Esophagus squamous epithelium (tissue), 5 donors: ENCODE measurements at places on chromosomes 7 and 10.

DNA sequence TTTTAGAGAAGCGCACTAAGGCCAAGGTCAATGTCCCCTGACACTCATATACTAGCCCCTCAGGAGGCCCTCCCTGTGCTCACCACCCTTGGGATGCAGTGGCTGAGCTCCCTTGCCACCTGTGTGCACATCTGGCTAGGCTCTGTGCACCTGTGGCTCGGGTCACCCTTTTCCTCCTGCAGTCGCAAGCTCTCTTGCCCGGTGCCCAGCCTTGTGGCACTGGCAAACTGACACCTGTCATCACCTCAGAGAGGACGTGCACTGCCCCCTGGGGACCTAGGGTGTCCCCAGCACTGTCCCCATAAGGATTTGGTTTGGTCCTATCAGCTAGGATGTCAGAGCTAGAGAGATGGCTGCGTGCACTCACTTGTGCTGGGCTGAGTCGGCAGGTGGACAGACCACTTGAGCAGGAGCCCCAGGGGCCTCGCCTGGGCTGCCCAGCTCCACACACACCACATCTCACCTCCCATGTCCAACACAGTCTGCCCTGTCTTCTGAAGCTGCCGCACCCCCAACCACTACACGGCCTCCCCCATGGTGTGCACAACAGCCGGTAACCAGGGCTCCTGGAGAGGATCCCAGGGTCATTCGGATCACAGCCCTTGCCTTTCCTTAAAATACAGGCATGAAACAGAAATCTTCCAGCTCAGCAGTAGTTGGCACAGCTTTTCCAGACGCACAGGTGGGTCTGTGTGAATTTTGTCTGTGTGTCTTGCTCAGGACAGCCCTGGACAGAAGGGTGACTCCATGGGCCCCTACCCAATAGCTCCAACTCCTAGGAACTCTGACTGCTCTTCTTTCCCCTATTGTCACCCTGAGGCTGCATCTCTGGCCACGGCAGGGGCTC lies 111.0 kb downstream of the GRID1 start:
- no peak for DNase-seq

DNA sequence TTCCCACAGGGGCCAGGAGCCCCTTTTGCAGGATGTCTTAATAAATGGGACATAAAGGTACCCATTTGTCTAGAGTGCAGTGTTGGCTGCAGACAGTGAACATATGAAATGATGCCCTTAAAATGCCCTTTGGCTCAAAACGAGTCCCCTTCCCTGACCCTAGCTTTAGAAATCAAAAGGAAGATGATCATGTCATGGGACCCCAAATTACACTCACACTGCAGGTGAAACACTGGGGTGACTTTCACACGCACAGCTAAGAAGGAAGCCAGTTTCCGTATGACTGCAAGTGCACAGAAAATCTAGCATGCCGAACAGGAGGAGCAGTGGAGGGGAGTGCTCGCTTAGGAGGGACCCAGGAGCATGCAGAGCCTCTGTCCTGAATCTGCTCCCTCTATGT lies 154.5 kb upstream of the KLF14 start:
- no peak for DNase-seq

GRCh38 chr7:114900127-114900526 lies 21.8 kb upstream of the MDFIC start:
- no peak for DNase-seq

DNA sequence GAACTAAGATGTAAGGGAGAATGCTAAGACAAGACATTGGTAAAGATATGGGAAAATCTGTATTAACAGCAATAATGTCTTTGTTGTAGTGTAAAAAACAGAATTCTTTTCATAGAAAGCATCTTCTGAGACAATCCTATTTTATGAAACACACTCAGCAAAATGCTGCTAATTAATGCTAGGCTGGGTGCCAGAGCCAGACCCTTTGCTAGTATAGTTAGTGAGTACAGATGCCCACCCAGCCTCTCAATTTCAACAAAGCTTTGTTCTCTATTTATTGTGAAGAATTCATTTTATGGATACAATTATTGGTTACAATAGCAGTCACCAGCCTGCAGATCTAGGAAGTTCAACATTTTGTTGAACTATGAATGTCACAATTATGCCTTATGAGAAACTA lies 131.0 kb downstream of the SEM1 start:
- no peak for DNase-seq

DNA sequence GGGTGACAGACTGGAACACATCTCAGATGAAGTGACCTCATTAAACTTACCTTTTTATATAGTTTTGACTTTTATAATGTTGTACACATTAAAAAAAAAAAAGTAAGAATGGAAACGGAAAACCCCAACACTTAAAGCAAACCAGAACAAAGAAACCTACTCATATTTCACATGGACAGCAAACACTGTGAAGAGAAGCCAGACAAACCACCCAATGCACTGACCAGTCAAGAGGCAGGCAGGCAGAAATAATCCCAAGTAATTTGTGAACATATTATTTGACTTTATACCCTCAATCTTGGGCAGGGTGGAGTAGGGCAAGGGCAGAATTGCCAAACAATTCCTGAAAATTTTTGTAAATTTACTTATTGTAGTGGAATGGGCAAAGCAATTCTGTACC lies 39.8 kb downstream of the WAPL start:
- no peak for DNase-seq

DNA sequence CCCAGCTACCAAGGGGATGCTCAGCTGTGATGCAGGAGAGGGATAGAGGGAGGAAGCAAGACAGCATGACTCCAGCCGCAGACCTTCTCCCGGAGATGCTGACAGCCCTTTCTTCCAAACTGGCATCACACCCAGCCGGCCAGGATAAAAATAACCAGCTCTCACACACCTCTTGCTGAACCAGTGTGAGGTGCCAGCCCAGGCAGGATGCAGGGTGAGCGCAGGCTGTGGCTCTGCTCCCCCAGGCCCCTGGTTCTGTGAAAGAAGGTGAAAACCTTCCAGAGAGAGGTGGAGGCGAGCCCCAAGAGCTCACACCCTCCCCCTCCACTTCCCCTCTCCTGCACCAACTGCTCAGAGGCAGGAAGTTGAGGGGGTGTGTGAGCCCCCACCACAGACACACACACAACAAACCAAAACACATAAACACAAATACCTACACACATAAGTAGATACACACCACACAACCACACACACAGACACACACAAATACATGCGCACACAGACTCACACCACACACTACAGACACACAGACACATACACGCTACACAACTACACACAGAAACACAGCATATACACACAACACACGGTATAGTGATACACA lies 4.0 kb downstream of the GPR15LG start:
- no peak for DNase-seq

DNA sequence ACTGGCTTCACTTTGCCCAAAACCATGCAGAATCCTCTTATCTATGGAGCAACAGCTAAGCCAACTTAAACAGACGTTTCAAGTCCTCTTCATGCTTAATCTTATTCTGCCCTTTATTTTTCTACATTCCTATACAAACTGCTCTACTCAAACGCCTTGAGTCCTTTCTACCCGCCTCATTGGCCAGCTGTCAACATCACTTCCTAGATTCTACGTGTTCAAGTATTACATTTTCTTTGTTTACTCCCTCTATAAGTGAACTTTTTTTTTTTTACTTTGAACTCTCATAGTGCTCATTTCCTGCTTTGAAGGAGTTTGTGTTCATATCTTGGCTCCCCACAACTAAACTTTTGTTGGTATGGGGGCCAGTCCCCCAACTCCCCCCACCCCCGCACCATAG lies 28.9 kb upstream of the SLC26A5 start:
- DNase-seq: no peak

DNA sequence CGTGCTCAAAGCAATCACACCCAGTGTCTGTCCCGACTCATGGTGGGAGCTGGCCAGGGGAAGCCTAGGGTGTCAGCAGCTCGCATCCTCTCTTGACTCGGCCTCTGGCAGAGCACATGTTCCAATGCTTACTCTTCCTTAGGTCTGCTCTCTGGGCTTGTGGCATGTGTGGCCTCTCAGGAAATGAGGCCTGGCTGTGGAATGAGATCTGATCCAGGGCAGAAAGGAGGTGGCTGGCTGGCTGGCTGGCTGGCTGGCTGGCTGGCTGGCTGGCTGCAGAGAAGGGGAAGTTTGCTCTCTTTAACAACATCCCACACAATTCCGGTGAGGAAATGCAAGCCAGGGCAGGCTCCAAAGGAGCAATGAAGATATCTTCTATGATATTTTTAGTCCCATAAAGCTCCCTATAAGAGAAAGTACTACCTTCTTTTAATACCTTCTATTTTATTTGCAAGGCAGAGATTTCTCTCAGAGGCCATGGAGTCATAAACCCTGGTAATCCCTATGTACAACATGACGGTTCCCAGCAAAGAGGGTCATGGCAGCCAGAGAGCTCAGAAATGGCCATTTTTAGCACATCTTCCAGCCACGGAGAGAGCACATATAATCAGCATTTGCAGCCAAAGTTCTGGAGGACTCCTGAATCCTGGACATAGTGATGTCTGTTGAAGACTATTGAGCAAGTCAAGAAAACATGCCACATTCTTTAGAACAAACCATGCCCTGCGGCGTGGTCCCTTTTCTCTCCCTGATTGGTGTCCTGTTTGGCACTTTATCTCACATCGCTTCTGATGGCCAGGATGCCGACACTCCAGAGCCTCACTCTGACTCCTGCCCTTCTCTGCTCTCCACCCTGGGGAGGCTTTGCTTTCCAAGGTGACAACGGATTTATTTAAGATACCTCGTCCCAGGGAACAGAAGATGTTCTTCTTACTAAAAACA lies 153.7 kb downstream of the FANK1 start:
- no peak for DNase-seq

DNA sequence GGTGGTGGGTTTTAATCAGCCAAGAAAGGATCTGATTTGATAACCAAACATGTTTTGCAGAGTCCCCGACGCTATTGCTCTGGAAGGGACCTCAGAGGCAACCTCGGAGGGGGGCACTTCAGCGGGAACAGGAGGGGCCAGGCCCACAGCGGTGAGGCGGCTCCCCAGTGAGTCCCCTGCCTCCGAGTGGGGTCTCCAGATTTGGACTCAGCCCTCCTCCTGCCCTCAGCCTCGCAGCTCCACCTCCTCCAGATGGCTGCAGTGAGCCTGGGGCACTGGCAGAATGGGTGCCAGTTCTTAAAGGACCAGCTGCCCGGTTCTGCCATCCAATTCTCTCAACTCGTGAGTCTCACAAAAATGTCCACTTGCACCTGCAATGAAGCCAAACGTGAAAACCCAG lies 61.0 kb upstream of the NANOS1 start:
- no peak for DNase-seq

DNA sequence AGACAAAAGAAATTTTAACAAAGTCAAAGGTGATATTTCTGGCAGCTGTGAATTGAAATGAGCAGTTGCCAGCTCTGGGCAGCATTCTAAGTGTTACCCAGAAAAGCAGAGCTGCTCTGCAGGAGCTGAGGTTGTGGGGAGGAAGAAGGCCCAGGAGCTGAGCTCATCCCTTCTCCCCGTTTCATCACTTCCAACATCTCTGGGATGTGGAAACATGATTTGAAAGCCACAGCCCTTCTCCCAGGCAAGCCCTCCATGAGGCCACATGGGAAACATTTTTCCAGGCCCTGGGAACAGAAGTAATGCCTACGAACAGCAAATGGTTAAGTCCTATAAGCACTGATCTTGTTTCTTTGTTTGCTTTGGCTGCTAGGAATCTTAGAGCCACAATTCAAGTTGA lies 10.9 kb upstream of the DMBT1 start:
- no peak for DNase-seq

DNA sequence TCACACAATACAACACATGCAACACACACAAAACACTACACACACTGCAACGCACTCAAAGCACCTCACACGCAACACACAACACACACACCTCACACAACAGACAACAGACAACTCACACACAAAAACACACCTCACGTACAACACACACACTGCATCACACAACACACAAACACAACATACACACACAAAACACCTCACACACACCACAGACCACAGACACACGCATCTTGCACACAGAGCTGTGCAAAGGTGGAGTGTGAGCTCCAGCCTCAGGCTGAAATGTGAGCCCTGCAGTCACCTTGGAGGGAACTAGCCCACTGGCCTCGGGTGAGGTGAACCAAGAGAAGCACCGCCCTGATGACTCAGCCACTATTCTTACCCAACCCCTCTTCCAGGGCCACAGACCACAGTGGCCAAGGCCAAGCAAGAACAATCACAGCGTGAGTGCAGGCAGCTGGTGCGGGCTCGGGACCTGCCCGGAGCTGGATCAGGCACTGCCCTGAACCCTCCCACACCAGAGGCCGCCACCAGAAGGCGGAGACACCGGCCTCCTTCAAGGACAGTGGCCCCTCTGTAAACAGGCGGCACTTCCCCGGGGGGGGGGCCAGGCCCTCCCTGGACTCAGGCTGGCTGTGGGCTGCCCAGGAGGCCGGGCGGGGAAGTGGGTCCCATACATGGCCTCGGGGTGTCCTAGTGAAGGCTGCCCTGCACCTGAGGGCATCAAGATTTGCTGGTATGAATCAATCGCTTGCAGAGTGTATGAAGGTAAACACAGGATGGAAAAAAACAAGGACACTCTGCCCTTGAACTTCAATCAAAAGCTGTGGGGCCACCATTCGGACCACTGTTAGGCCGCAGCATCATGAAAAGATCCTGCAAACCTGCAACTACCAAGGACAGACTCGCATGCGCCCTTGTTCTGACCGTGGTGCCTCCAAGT lies 106.7 kb downstream of the TNS3 start:
- peak; percentile 38 for DNase-seq

DNA sequence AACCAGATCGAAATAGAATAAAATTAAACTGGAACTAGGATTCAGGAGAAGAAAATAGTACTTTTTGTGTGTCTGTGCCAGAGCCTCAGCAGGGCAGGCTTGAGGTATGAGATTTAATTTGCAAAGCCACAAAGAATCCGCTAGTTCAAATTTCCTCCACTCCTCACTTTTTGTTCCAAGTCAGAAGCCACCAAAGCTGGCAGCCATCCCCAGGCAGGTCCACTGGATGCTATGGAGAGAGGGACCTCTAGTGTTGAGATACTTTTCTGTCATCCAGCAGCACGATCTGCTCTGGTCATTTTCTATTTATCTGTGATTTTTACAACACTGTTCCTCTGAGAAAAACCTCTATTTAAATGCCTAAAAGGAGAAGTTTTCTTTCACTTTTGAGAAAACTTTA lies 147.9 kb upstream of the FRMD4A start:
- DNase-seq: no peak

DNA sequence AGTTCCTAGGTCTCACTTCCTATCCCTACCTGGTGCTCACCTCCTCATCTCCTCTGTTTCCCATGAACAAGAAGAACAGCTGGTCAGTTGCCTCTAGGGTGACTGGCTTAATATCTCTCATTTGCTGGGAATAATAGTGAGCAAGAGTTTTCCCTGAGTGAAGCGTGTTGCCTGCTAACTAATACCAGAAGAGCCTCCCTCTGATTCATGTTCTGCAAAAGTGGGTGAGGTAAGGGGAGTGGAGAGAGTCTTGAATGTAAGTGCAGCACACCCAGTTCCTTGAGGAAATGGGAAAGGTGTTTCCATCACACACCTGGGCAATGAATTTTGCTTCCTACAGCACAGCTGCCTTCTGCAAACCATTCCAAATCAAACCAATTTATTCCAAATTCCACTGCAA lies 29.6 kb downstream of the FZD1 start:
- DNase-seq: no peak
